Fibroblast of skin of left biceps (primary cell): ENCODE measurements at places on chromosomes 11 and 22.

GRCh38 chr22:48146426-48146825 is 1384.0 kb downstream of the TBC1D22A start:
- no peak for DNase-seq

DNA sequence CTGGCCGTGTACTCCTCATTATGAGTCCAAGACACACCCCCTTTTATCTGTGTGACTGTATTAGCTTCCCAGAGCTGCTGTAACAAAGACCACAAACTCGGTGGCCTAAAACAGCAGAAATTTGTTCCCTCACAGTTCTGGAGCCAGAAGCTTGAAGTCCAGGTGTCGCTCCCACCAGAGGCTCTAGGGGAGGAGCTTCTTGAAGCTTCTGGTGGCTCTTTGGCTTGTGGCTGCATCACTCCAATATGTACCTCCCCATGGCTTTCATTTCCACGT is 3.0 kb downstream of the PRR5 start:
- DNase-seq = no peak

DNA sequence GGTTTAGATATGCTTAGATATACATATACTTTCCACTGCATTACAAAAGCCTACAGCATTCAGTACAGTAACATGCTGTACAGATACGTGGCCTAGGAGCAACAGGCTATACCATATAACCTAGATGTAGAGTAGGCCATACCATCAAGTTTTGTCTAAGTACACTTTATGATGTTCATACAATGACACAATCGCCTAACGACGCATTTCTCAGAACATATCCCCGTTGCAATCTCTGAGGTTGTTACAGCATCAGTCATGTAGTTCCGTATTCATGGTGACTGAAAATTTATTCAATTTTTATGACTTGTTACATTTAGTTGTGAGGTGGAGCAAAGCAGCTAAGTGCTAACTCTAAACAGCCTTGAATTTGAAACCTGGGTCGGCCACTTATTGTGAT is 6.7 kb downstream of the ZBTB44 start:
- no peak for DNase-seq

DNA sequence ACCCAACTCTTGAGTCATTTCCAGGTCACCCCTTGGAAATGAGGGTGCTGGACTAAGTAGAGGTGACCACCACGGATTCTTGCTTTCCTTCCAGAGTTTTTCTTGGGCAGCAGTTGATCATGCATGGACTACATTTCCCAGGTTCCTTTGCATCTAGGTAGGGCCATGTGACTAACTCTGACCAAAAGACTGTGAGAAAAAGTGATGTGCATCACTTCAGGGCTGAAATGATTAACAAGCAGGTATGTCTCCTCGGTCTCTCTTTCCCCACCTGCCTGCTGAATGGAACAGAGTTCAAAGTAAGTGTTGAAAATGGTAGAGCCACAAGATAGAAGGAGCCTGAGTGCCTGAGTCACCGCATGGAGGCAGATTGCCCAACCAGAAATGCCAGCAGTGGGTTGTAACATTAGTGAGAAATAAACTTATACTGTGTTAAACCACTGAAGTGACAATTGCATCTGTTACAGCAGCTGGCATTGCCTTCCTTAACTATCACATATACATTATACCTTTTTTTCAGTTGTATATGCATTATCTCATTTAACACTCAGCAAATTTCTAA is 113.5 kb downstream of the MN1 start:
- DNase-seq = no peak

GRCh38 chr11:122050021-122050690 is 65.9 kb downstream of the BLID start:
- no peak for DNase-seq

DNA sequence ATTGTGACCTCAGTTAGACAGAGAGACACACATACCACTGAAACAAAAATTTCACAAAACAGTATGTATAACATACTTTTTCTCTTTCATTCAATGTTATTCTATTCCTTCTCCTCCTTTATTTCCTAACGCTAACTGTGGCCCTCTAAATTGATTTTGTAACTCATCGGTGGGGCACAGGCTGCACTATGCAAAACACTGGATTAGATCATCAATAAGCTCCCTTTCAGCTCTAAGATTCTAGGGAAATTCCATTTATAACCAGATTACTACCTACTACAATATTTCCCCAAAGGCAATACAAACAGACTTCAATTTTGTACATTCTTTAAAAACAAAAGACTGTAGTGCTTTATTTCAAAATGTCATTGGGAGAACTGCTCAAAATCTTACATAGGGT is 6.1 kb downstream of the FJX1 start:
- DNase-seq = no peak

DNA sequence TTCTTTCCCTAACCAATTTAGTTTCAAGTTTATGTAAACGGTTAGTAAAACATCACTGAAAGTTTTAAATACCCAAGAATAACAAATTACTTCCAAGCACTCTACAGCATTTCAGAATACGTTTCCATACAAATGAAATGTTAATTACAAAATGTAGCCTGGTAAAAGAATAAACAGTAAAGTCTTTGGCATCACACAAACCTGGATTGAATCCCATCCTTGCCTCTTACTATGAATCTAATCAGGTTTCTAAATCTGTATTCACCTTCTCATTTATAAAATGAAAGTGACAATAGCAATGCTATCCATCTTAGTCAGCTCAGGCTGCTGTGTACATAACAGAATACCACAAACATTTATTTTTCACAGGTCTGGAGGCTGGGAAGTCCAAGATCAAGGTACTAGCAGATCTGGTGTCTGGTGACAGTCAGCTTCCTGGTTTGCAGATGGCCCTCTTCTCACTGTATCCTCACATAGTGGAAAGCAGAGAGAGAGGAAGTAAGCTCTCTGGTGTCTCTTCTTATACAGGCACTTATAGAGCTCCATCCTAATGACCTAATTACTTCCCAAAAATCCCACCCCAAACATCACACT is 19.2 kb downstream of the FAM168A start:
- no peak for DNase-seq

GRCh38 chr11:92357344-92357743 is 132.7 kb downstream of the FAT3 start:
- no peak for DNase-seq

DNA sequence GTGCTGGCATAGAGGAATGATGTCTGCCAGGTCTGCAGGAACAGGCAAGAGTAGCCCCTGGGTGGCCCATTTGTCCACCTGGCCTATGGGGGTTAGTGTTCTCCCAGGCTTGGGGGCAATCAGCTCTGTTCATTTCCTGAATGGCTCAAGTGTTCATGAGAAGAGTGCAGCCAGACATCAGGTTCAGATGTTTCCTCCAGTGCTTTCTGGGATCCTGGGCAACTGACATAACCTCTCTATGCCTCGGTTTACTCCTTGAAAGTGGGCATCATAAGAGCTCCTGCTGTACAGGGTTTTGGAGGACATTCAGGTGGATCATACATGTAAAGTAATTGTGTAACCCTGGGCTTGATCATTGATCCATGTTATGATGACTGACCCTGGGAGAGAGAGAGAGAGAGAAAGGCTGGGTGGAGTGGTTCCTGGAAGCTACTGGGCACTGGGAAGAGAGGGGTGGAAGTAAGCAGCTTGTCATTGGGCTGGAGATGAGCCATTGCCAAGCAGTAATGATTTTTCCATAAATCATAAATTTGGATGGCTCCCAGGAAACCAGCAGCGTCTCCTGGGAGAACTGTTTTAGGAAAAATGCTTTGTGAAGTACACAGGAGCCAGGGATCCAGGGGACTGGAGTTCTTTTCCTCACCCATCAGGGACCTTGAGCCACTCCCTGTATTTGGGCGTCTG is 30.2 kb upstream of the ACCSL start:
- no peak for DNase-seq

DNA sequence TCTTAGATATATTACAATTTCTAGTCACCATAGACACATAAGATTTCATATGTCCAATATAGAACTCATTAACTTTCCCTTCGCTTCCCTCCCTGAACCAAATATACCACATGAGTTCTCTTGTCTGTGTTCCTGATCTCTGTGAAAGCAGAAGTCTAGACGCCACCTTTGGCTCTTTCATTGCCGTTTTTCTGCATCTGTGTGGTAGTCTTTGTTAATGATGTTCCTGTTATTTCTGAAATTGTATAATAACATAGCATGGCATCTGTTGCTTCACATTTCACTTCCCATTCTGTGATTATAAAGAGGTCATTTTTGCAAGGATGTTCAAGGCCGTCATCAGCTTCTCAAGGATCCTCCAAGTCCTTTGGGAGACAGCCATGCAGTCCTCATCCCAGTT is 58.5 kb downstream of the NCAM1 start:
- DNase-seq = no peak

DNA sequence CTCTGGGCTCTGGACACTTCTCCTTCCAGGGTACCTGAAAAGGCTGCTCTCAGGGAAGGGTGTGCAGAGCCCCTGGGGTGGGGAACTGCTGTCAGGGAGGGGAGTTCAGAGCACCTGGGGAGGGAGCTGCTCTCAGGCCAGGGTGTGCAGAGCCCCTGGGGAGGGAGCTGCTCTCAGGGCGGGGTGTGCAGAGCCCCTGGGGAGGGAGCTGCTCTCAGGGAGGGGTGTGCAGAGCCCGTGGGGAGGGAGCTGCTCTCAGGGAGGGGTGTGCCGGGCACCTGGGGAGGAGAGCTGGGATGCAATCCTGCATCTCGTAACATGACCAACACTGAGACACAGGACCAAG is 764.2 kb downstream of the BRD1 start:
- DNase-seq = no peak

DNA sequence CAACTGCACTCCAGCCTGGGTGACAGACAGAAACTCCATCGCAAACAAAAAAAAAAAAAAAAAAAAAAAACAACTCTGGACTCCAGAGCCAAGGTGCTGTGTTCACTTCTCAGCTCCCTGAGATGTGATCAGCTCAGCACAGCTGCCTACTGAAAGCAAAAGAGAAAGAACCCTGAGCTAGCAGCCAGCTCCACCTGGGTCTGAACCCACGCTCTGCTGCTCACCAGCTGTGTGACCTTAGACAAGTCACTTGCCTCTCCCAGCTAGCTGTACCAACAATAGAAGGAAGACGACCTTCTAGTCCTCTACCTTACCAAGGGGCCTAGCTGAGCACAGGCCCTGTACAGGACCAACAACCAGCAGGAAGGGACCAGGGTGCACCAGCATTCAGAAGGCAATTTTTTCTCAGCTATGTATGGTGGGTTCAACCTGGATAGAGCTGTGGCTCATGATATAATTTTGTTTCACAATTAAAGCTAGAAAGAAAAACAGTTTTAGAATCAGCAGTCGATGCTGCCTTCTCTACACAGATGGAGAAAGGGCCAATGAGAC is 3.8 kb downstream of the DGCR2 start:
- no peak for DNase-seq

GRCh38 chr11:116595305-116595880 is 177.4 kb downstream of the BUD13 start:
- DNase-seq = no peak

DNA sequence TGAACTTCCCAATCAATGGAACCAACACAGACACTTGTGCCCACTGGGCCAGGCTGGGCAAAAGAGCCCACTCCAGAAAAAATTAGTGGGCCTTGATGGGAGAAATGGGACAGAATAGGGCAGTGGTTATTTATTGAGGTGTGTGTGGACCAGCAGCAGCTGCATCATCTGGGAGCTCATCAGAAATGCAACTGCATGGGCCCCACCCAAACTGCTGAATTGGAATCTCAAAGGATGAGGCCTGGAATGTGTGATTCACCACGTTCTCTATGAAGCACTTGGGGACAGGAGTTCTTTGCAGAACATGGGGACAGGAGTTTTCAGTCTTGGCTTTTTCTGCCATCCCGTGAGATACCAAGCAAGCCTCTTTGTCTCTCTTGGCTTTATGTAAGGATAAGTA is 255.6 kb upstream of the PLET1 start:
- DNase-seq = no peak

DNA sequence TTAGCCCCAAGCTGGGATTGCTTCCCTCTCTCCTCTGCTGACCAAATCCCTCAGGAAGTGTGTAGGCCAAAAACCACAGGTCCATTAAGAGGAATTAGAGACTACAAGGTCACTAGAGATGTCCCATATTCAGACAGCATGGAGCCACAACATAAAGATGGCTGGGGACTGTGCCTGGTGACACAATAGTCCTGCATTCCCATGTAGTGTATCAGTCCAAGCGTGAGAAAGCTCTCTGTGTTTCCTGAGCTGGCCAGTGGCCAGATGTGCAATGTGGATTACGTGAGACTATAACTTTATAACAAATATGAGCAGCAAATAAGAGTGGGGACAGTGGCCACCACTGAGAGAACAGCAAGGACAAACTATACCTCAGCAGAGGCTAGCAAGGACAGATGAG is 7.6 kb upstream of the MS4A10 start:
- DNase-seq = peak; percentile 19

- no peak for DNase-seq
Measured at GRCh38 chr11:134248910-134249480, 4.2 kb downstream of the THYN1 start.

DNA sequence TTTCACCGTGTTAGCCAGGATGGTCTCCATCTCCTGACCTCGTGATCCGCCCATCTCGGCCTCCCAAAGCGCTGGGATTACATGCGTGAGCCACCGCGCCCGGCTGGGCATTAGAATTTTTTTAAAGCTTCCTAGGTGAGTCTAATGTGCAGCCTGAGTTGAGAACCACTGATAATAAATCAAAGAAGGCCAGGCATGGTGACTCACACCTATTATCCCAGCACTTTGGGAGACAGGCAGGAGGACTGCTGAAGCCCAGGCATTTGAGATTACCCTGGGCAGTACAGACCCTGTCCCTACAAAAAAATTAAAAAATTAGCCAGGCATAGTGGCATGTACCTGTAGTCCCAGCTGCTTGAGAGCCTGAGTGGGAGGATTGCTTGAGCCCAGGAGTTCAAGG is 13.7 kb downstream of the MEI1 start:
- no peak for DNase-seq

GRCh38 chr11:123228496-123229163 is 33.6 kb upstream of the CLMP start:
- DNase-seq = no peak

DNA sequence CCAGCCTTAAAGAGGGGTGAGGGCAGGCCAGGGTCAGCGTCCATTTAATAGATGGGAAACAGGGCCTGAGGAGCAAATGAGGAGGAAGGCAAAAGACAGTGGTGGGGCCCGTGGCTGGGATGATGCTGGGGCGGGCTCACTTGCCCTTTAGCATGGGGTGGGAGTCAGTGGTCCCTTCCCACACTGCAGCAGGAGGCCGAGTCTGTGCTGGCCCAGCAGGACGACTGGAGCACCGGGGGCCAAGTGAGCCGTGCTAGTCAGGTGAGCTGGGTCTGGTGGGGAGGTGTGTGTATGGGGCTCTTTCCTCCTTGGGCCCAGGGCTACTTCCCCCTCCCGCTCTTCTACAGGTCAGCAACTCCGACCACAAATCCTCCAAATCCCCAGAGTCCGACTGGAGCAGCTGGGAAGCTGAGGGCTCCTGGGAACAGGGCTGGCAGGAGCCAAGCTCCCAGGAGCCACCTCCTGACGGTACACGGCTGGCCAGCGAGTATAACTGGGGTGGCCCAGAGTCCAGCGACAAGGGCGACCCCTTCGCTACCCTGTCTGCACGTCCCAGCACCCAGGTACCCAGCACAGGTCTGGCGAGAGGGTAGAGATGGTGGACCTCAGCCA is 12.8 kb downstream of the SCYL1 start:
- no peak for DNase-seq

- DNase-seq = peak; percentile 12
Measured at GRCh38 chr11:82229341-82229740, 504.3 kb downstream of the FAM181B start.

GRCh38 chr11:130413405-130414106 is 14.9 kb downstream of the ADAMTS8 start:
- DNase-seq = no peak

- DNase-seq = no peak
Measured at GRCh38 chr22:39598017-39598965, 27.7 kb downstream of the CACNA1I start.
